ENCODE measurements at places on chromosomes 16 and 17.
A peak's percentile ranks its signal among the peaks of the same experiment; 100 is the strongest.

- no peak for DNase-seq
These were observed 629.0 kb upstream of the CDH8 start for GRCh38 chr16:62665269-62665668.

DNA sequence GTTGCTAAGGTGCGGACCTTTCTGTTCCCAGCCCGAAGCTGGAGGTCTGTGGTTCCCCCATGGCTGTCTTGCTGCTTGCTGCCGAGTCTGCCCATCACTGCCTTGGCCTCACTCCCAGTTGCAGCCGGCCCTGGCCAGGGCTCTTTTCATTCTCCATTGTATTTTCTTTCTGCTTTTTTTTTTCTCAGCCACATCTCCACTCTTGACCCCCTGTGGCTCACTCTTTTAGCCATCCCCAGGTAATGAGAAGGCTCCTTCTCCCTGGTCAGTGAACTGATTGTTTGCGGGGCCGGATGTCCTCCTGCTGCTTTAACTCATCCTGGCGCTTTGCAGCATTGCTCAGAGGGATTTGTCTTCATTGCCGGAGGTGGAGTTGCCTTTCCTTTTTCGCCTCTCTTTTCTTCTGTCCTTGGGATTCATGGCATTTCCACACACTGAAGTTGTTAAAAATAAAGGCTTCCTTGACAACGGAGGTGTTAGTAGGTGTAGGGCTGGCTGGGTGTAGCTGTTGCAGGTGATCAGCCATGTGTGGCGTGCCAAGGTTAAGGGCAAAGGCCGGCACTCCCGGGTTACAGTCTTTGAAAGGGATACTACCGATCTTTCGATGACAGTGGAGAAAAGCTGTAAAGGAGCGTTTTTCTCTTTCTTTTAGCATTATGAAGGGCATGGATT is 34.1 kb downstream of the MAP2K6 start:
- DNase-seq, result peak; percentile 30

DNA sequence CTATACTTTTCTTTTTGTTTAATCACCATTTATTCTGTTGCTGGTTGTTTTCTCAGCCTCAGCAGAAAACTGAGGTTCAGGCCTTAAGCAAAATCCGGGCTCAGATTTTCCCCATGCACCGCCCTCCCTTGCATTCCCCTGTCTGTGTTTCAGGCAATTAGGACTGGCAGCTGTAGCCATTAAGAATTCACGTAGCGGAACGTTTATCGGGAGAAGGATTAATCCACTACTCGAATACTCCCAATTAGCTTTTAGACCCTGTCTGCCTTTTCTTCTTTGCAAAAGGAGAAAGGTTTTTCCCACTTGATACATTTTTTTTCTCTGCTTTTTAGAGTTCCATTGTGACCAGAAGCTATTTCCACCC is 173.1 kb downstream of the RPTOR start:
- no peak for DNase-seq

DNA sequence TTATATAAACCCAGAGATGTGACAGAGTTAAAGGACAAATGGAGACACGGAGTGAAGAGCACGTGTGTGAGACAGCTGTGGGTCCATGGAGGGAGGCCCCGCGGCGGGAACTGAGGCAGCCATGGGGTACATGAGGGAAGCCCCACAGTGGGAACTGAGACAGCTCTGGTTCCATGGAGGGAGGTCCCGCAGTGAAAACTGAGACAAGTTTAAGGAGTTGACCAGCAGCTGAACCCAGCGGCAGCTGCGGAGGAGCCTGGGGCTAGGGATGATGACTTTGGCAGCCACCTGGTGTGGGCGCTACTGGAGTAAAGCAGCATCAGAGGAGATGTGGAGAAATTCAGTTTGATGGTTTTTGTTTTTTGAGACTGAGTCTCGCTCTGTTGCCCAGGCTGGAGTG is 185.1 kb downstream of the RPTOR start:
- DNase-seq, result no peak

GRCh38 chr17:6241996-6242395 is 171.8 kb downstream of the WSCD1 start:
- no peak for DNase-seq

DNA sequence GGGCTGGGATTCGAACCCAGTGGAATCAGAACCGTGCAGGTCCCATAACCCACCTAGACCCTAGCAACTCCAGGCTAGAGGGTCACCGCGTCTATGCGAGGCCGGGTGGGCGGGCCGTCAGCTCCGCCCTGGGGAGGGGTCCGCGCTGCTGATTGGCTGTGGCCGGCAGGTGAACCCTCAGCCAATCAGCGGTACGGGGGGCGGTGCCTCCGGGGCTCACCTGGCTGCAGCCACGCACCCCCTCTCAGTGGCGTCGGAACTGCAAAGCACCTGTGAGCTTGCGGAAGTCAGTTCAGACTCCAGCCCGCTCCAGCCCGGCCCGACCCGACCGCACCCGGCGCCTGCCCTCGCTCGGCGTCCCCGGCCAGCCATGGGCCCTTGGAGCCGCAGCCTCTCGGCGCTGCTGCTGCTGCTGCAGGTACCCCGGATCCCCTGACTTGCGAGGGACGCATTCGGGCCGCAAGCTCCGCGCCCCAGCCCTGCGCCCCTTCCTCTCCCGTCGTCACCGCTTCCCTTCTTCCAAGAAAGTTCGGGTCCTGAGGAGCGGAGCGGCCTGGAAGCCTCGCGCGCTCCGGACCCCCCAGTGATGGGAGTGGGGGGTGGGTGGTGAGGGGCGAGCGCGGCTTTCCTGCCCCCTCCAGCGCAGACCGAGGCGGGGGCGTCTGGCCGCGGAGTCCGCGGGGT is at the start of gene CDH1:
TSS of gene CDH1 (plus strand) at position 247 of the 684 bp plus-strand sequence. CDS start at position 371, 124 bp downstream.
- no peak for DNase-seq

DNA sequence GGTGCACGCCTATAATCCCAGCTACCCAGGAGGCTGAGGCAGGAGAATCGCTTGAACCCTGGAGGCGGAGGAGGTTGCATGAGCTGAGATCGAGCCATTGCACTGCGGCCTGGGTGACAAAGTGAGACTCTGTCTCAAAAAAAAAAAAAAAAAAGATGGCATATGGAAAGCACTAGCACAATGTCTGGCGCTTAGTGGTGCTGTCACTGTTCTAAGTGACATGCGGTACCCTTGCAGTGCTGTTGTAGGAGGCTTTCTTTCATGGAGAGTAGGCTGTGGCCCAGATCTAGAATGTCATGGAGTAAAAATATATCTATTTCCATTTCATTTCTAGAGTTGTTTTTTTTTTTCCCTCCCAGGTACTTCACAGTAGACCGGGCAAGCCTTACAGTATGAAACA is 14.6 kb upstream of the METTL9 start:
- no peak for DNase-seq

DNA sequence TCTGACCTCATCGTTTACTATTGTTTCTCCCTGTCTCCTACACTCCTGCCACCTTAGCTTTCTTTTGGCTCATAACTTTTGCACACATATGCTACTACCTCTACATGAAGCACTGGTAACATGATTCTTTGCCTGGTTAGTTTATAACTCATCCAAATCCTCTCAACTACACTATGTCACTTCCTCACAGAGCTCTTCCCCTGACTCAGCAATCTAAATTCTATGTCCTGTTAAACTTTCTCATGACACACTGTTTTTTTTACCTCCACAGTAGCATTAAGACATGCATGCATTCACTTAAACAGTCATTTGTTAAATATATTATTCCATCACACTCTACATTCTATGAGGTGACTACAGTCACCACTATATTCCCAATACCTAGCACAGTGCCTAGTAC is 19.7 kb downstream of the APPBP2 start:
- DNase-seq, result no peak

DNA sequence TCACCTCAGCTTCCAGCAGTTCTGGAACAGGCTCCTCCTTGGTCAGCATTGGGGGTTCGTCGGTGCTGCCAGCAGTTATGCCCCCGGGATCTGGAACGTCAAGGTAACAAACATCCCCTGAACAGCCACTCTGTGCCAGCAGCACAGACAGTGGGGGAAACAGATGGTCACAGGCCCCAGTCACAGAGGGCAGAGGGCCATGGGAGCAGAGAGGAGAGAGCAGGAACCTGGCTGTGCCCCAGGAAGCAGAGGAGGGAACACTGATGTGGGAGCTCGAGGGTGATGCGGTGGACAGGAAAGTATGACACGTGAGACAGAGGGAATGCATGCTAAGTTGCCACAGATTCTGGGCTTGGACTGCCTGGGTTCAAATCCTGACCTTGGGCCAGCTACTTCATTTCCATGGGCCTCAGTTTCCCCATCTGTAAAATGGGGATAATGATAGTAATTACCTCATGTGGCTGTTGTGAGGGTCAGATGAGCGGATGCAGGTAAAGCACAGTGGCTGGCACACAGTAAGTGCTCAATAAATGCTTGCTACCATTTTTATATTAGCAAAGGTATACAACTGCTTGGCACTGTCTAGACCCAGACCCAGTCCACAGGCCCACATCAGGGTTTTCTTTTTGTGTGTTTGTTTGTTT is 4.9 kb downstream of the BCL7C start:
- DNase-seq, result no peak

- DNase-seq, result no peak
These were observed 13.2 kb downstream of the CD7 start for GRCh38 chr17:82303944-82304808.

GRCh38 chr17:79431175-79431574 is 179.7 kb downstream of the RBFOX3 start:
- DNase-seq, result no peak

GRCh38 chr17:41029633-41030245 is at the start of gene KRTAP1-4:
KRTAP1-4 (minus strand) TSS chr17:41030195; CDS start chr17:41030078, 117 bp downstream.
- DNase-seq, result no peak

DNA sequence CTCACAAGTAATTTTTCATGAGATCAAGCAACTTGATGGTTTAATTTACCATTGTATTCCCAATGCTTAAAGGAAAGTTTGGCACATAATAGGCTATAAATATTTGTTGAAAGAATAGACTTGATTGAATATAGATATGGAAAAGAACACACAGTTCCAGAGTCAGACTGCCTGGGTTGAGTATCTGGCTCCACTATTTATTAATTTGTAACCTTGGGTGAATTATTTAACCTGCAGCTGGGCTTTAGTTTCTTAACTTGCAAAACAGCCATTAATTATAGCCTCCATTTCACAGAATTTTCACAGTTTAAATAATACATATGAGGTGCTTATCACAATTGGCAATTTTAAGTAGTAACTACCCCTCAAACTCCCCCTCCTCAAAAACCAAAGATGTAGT is 73.6 kb downstream of the NCOR1 start:
- no peak for DNase-seq

DNA sequence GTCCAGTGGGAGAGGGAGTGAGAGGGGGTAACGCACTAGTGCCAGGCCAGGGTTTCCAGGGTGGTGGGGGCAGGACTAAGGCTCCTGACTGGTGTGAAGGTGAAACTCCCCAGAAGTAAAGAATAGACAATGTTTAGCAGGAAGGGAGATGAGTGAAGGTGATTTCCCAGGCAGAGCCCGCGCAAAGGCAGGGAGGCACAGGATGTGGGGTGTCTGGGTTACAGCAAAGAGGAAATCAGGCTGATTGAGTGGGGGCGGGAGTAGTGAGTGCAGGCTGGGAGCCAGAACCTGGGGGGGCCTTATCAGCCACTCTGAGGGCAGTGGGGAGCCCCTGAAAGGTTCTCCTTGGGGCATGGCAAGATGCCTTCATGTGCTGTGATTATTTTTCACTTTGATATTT is 167.5 kb downstream of the UTP18 start:
- DNase-seq, result no peak

GRCh38 chr17:28878981-28879380 is 18.6 kb downstream of the FLOT2 start:
- DNase-seq, result no peak

GRCh38 chr17:39618246-39618913 is 8.4 kb upstream of the PPP1R1B start:
- no peak for DNase-seq

GRCh38 chr16:88317613-88317965 is 65.2 kb upstream of the ZNF469 start:
- DNase-seq, result no peak

DNA sequence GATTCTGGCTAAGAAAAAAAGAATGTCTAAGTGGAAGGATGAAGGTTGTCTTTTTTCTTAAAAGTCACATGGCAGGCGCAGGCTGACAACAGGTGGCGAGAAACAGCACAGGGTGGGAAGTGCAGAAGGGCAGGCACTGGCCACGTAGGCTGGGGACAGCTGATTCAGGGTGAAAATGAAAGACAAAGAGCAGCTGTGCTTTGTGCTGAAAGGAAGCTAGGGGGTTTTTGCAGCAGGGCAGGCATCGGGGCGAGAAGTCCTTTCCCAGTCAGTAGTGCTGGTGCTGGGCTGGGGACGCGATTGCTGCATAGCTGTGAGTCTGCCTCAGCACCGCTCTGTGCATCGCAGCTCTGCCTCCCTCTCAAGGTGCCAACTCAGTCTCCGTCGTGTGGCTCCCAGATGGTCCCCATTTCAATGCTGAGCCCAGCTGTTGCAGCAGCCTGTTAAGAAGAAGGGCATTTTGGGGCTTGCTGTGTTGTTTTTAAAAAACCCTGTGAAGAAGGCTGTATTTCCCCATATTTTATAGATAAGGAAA is 183.1 kb upstream of the CCL2 start:
- DNase-seq, result no peak

- DNase-seq, result no peak
These were observed 100.2 kb downstream of the SYCE1L start for GRCh38 chr16:77299395-77299794.

GRCh38 chr16:55000595-55000994 is 69.9 kb downstream of the IRX5 start:
- DNase-seq, result no peak

GRCh38 chr17:4908301-4908700 is 5.4 kb upstream of the CHRNE start:
- no peak for DNase-seq

DNA sequence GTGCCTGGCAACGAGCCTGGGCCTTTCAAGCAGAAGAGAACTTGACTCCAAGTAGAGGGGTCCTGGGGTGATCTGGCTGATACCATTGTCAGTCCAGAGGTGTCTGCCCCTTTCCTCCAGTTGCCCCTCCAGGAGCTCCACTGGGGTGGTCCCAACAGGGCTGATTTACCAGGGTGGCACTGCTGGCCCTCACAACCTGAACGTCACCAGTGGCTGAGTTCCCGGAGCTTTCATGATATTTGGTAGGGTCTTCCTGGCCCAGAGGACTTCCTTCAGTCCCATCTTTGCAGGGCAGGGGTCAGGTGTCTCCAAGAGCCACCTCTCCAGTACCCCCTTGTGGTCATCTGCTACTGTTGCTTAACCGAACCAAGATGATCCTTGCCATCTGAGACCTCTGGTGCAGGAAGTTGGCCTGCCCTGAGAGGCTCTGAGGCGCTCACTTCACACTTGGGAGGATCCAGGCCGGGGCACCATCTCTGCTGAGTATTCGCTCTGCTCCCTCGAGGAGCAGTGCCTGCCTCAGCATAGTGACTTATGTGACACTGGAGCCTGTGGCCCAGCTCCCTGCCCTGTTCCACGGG is 3.5 kb downstream of the LIMD2 start:
- no peak for DNase-seq

DNA sequence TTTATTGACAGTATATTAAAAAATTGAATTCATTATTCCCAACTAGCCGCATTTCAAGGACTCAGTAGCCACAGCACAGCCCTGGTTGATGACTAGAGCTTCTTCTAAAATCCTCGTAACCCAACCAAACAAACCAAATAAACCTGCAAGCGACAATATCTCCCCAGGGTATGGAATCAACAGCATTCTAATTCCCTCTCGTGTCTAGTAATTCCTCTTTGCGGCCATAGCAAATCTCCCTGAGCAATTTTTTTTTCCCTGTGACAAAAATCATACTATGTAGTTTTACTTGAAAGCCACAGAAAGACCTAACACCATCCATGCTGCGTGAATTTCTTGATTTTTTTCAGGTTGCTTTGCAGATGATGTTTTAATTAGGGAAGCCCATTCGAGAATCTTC is 143.4 kb upstream of the MYOCD start:
- no peak for DNase-seq

Data from left renal pelvis (tissue), 4 donors.